ENCODE measurements at places on chromosomes 1 and 21. TPM values are rescaled to one million over a fixed set of nuclear protein-coding genes. Genes with fewer than 3 reads are reported as not detected.

Gene BGLAP
- total RNA-seq, result 2.4 TPM

Gene OPRD1
- total RNA-seq, result not detected

Gene TMED5
- total RNA-seq, result 42.7 TPM

DNA sequence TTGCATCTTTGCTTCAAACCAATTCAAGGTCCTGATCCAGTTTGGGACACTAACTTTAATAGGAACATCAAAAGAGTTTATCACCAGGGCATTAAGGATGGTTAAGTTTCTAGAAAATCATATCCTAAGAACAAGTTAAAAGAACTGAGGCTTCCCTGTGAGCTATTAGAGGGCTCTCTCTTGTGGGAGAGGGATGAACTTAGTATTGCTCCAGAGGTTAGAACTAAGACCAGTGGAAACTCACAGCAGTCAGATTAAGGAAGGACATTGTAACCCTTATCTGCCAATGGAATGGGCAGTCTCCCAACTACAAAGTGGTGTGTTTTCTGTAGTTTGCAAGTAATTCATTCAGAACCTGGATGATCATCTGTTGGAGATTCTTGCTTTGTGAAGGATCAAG lies 36.8 kb downstream of the UBE2U start:
- no peak for DNase-seq

DNA sequence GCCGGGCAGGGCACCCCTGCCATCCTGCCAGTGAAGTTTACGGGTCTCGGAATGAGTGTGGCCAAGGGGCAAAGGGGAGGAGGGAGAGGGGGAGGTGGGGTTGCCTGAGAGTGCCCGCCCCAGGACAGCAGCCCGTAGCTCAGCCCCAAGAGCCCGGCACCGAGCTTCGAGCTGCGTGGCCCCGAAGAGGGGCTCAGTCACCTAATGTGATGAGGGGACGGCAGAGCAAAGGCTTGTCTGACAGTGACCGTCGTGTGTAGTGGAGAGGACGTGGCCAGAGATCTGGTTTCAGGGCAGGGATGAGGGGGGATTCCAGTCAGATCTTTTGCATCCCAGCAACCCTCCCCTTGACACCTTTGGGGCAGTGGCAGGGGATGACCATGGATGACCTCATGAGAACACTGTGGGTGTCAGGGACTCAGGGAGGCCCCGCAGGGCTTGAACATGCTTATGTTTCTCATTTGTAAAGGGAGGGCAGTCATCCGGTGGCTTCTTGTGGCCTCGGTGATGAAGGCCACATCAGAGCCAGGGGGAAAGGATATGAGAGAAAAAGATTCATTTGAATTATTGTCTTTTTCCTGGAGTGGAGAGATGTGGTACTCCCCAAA lies 1.1 kb upstream of the TRPM2 start:
- DNase-seq, result no peak

- DNase-seq, result no peak
Measured at GRCh38 chr1:225697428-225697827, 44.5 kb upstream of the ENAH start.

DNA sequence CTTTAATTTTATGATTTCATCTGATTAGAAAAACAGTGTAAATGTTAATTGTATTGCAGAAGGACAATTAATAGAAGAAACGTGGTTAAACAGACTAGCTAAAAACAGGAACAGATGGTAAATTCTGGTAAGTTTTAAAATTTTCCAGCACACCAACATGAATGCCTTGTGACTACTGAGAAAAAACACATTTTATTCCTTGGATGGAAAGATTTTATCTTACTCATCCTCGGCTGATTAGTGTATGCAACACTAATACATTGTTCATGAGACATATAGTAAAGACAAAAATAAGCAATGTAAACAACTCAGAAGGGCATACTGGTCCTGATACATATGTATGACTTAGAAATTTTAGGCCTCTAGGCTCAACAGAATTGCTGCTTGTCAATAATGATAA lies 4.9 kb upstream of the AK5 start:
- DNase-seq, result no peak
